ENCODE measurements at places on chromosomes 4 and X.

- H3K36me3 ChIP-seq = peaks cover 7% of the 10 kb centered on the region
- no peaks in the 10 kb centered on the region for H3K27me3 ChIP-seq
- H3K4me1 ChIP-seq = no peaks in the 10 kb centered on the region
- H3K27ac ChIP-seq = no peak overlapping the region
Measured at GRCh38 chr4:103359900-103360299, 161.8 kb upstream of the CENPE start.

GRCh38 chrX:30786374-30786773 is 102.7 kb downstream of the TAB3 start:
- H3K4me3 ChIP-seq = no peak overlapping the region
- no peak for DNase-seq
- no peaks in the 10 kb centered on the region for H3K36me3 ChIP-seq
- H3K27ac ChIP-seq = no peak overlapping the region
- no peaks in the 10 kb centered on the region for H3K4me1 ChIP-seq

GRCh38 chrX:153381684-153382532 is 19.2 kb downstream of the PNMA6E start:
- no peaks in the 10 kb centered on the region for H3K27me3 ChIP-seq
- DNase-seq = peak; percentile 56
- no peaks in the 10 kb centered on the region for H3K36me3 ChIP-seq

DNA sequence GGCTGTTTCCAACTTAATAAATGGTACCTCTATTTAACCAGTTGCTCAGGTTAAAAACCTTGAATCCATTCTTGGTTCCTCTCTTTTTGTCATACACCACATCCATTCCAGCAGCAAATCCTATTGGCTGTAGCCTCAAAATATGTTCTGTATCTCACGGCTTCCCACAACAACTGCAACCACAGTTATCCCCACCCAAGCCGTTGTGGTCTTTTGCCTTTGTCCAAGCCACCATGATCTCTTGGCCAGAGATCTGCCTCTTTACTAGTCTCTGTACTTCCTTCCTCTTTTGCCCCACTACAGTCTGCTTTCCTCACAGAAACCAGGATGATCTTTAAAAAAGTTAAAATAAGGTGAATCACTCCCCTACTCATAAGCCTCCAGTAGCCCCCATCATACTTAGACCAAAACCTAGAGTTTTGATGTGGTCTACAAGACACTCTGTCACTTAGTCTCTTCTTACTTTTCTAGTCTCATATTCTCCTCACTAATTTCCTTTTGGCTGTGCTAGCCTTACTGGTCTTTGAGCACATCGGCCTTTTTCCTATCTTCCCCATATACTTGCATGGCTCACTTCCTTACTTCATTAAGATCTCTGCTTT is 10.3 kb downstream of the MAOA start:
- no peaks in the 10 kb centered on the region for H3K27me3 ChIP-seq
- H3K4me1 ChIP-seq = no peaks in the 10 kb centered on the region
- no peak overlapping the region for H3K4me3 ChIP-seq
- H3K36me3 ChIP-seq = no peaks in the 10 kb centered on the region
- H3K27ac ChIP-seq = no peak overlapping the region
- no peak for DNase-seq

- peaks cover 18% of the 10 kb centered on the region for H3K27me3 ChIP-seq
- DNase-seq = no peak
- peaks cover 16% of the 10 kb centered on the region for H3K4me1 ChIP-seq
- no peak overlapping the region for H3K4me3 ChIP-seq
- no peaks in the 10 kb centered on the region for H3K36me3 ChIP-seq
Measured at GRCh38 chrX:17592117-17592516, 145.2 kb upstream of the SCML1 start.

DNA sequence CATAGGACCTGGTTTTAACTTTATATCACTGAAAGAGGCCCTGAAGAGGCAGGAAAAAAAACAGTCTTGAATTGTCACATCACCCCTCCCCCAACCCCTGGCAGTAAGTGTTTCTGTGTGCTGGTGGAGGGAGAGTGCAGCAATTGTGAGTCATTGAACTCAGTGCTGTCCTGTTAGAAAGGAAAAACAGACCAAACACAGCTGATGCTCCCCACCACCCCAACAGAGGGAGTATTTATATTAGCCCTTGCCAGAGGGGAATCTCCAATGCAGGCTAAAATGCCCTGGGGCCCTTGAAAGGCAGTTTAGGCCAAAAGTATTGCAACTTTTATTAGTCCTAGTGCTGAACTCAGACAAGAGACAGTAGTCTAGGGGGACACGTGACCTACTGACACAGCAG is 197.8 kb upstream of the AGTR2 start:
- H3K27me3 ChIP-seq = no peaks in the 10 kb centered on the region
- H3K27ac ChIP-seq = no peak overlapping the region
- H3K36me3 ChIP-seq = no peaks in the 10 kb centered on the region
- H3K4me1 ChIP-seq = peaks cover 13% of the 10 kb centered on the region
- no peak overlapping the region for H3K4me3 ChIP-seq

DNA sequence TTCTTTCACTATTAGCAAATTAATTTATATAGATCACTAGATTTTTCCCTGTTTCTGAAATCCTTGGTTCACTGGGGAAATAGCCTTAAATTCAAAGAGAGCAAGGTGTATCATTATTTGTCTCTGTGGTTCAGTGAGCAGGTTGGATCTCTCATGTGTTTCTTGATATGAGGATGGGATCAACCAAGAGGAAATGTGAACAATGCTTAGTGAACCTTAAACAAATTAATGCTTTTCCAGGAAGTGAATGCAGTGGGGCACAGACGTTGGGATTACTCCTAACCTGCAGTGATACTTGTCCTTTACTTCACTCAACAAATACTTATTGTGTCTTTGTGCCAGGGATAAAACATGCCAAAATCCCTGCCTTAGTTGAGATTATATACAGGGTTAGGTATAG is 193.2 kb downstream of the SHROOM3 start:
- H3K4me1 ChIP-seq = peaks cover 35% of the 10 kb centered on the region
- H3K27ac ChIP-seq = no peak overlapping the region
- H3K4me3 ChIP-seq = no peak overlapping the region
- DNase-seq = no peak
- no peaks in the 10 kb centered on the region for H3K27me3 ChIP-seq

GRCh38 chr4:141375855-141376254 is 155.2 kb downstream of the ZNF330 start:
- H3K4me3 ChIP-seq = no peak overlapping the region
- H3K36me3 ChIP-seq = no peaks in the 10 kb centered on the region
- H3K27me3 ChIP-seq = peaks cover 1% of the 10 kb centered on the region
- peaks cover 5% of the 10 kb centered on the region for H3K4me1 ChIP-seq

DNA sequence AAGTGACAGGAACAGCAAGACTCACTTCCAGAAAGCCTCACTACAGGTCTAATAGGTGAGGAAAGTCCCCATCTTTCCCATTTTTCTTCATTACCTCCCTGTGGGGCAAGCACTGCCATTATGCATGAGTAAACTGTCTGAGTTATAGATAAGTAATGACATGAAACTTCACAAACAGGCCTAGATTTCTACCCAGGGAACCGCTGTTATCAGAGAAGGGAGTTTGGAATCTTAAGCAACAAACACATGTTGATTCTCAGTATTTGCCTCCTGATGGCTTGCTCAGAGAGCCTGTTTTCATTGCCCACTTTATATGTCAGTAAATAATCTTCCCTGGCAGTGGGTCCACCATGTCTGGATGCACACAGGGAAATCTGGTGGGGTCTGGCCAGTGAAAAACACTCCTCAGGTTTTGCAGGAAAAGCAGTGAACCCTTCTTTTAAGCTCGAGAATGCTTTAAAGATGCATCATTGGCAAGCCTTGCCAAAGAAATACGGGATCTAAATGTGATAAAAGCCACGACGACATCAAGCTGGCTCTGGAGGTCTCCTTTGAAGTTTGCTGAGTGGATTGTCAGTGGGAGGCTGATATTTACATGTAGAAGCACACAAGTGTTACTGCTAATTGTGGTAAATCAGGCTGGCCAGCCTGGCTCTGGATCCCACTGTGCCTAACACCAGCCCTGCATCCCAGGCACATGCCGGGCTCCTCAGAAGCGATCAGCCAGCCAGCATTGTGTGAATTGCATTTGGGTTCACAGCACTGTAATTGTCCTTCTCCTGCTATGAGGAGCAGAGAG is 25.2 kb downstream of the PDGFRA start:
- no peak overlapping the region for H3K4me3 ChIP-seq
- DNase-seq = no peak
- H3K4me1 ChIP-seq = peaks cover 4% of the 10 kb centered on the region
- H3K27ac ChIP-seq = no peak overlapping the region

GRCh38 chrX:14694611-14695010 is 165.3 kb downstream of the GLRA2 start:
- H3K4me3 ChIP-seq = no peak overlapping the region
- DNase-seq = no peak
- no peak overlapping the region for H3K27ac ChIP-seq

GRCh38 chr4:58166490-58166889 is 1056.3 kb upstream of the IGFBP7 start:
- peaks cover 21% of the 10 kb centered on the region for H3K4me1 ChIP-seq
- H3K27ac ChIP-seq = no peak overlapping the region
- no peak for DNase-seq
- no peaks in the 10 kb centered on the region for H3K27me3 ChIP-seq

DNA sequence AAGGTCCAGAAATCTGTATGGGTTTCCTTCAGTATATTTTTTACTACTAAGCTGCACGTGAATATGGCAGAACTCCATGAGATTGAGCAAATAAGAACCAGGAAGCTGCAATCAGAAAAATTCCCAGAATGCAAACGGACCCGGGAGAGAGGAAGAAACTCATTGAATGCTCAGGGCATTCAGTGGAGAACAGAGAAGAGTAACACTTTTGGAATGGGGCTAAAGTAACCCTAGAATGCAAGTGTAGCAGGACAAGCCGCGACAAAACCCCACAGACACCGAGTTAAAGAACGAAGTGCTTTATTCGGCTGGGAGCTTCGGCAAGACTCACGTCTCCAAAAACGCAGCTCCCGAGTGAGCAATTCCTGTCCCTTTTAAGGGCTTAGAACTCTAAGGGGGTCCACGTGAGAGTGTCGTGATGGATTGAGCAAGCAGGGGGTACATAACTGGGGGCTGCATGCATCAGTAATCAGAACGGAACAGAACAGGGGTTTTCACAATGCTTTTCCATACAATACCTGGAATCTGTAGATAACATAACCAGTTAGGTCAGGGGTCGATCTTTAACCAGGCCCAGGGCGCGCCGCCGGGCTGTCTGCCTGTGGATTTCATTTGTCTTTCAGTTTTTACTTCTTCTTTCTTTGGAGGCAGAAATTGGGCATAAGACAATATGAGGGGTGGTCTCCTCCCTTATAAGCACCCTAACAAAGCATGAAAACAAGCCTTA is 56.4 kb downstream of the RAB28 start:
- H3K4me3 ChIP-seq = no peak overlapping the region
- no peak for DNase-seq
- H3K4me1 ChIP-seq = peaks cover 13% of the 10 kb centered on the region

DNA sequence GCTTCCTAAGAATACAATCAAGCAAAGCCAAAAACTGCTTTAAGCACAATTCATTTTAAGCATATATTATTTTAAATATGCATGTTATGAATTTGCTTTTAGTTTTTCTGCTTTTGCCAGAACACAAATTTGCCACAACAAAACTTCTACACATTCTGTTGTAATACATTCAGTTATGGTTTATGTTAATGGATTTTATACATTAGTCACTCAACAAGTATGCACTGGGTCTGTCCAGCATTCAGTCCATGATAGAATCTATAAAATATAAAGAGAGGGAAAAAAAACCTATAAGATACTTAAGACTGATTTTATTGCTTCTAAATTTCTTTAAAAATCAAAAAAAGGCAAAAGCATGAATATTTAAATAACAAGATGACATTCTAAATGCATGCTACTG is 22.2 kb downstream of the IQCM start:
- no peaks in the 10 kb centered on the region for H3K27me3 ChIP-seq
- H3K36me3 ChIP-seq = no peaks in the 10 kb centered on the region
- H3K27ac ChIP-seq = no peak overlapping the region

GRCh38 chr4:52588771-52589591 is 70.1 kb downstream of the USP46 start:
- H3K4me1 ChIP-seq = no peaks in the 10 kb centered on the region
- DNase-seq = no peak
- H3K36me3 ChIP-seq = peaks cover 7% of the 10 kb centered on the region
- peak overlapping the region; percentile 5 for H3K27ac ChIP-seq
- no peak overlapping the region for H3K4me3 ChIP-seq

DNA sequence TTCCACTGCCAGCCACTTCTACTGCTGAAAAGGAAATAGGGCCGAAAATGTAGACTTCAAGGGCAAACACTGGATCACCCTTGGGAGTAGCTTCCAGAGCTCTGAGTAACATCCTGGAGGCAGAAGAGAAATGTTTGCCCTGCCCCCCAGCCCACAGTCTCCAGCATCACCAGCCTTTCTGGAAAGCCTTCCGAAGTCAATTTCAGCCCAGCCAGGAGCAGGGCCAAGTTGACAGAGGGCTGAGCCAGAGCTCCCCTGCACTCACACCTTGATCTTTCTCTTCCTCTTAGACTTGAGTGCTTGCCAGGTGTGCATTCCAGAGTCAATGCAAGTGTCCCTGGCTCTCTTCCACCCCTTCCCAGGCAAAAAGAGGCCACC is 35.2 kb downstream of the SLC25A5 start:
- H3K4me3 ChIP-seq = no peak overlapping the region
- H3K36me3 ChIP-seq = peaks cover 2% of the 10 kb centered on the region
- H3K4me1 ChIP-seq = no peaks in the 10 kb centered on the region
- no peak overlapping the region for H3K27ac ChIP-seq
- no peak for DNase-seq

DNA sequence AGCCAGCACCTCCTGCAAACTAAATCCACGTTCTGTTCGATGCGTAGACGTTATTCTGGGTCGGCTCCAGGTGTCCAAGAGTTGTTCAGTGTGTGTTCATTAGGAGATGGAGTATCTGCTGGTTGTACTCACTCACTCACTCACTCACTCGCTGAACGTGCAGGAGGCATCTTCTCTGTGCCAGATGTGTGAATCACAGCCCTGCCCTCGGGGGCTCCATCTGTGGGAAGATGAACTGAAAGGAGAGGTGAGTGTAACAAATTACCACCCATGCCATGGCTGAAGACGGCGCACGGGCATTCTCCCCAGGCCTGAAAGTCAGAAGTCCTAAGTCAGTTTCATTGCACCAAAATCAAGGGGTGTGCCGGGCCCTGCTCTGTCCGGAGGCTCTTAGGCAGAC is 16.1 kb downstream of the NSG1 start:
- DNase-seq = no peak
- H3K27ac ChIP-seq = no peak overlapping the region
- H3K36me3 ChIP-seq = peaks cover 27% of the 10 kb centered on the region
- no peak overlapping the region for H3K4me3 ChIP-seq

Data from mesothelial cell of epicardium (in vitro differentiated cells).